ENCODE measurements at places on chromosomes 2 and 18.

- peak; percentile 9 for DNase-seq
Observed at GRCh38 chr2:43032213-43033015, 194.0 kb downstream of the ZFP36L2 start.

DNA sequence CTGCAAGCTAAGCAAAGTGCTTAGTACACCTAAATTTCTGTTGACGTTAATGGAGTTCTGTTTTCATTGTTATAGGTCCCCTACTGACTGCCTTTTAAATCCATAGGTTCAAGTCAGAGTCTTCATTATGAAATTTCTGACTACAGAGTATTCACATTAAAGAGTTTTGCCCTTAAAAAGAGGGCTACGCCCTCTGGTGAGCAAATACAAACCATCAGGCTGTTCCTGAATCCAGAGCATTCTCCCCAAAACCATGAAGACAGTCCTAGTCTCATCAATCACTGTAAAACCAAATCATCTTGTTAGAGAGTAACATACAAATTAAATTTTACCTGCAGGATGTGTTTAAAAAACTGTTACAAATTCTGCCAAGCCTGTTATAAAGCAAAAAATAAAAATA is 1091.7 kb downstream of the TDRD15 start:
- DNase-seq, result no peak

- DNase-seq, result peak; percentile 28
Observed at GRCh38 chr2:46116553-46116991, 180.6 kb upstream of the EPAS1 start.

DNA sequence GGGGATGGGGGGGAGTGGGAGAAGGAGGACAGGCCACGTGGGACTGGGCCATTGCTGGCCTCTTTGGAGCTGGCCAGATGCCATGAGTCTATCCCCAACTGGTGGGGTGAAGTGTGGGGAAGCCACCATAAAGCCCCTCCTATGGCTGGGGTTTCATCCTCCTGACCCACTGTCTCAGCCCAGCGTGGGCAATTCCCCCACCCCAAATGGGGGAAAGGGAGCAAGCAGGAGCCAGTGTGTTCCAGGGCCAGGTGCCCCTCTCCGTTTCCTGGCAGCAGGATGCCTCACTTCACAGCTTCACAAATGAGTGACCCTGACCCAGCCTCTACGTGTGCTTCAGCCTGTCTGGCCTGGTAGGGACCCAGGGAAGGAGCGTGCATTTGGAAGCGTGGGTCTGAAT is 474.7 kb upstream of the HS6ST1 start:
- DNase-seq, result no peak

DNA sequence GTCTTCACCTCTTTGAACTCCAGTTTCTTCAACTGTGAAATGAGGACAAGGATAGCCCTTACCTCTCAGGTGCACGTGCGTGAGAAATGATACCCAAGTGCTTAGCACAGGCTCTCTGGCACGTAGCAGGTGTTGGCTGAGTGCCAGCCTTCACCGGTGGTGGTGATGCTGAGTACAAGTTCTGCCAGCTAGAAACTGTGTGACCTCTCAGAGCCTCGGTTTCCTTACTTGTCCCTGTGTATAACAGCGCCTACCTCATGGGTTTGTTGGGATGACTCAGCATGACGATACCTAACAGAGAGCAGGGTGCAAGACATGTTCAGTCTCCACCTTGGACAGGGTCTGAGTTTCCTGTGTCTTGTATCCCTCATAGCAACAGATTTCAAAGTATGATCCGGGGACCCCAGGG is 205.1 kb downstream of the TNS1 start:
- DNase-seq, result no peak

DNA sequence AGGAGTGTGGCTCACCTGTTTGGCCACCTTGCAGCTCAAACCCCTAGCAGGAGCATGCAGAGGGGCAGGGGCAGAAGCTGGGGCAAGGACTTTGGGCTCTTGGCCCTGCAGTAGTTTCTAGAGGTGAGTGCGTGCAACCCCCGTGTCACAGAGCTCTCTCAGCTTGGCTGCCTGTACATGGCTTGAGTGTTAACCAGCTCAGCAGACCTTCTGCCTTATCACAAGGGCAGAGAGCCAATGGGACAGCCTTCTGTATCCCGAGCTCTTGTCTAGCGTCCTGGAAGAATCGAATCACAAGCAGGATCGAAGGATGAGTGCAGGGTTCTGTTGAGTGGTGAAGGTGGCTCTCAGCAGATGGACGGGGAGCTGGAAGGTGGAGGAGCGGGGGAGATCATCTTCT is 120.3 kb upstream of the TMEM18 start:
- no peak for DNase-seq

DNA sequence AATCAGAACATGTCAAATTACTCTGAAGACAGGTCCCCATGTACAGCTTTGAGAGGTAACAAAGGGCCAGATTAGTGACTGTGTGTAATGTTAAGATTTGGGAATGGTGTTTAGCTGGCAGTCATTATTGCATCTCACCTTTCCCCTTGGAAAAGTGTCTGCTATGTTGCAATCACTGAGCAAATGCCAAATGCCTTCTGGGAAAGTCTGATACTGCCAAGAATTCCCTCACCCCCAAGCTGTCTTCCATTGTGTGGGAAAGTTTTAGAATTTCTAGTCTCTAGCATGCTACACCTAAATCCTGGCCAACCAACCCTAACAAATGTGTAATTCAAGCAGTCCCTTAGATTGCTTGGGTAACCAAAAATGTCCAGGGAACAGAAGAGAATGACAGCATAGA is 13.6 kb upstream of the PELI1 start:
- DNase-seq, result no peak

GRCh38 chr2:176427549-176427948 is 158.3 kb downstream of the MTX2 start:
- DNase-seq, result no peak

- peak; percentile 32 for DNase-seq
Observed at GRCh38 chr2:162123806-162124758, 28.0 kb downstream of the GCG start.

DNA sequence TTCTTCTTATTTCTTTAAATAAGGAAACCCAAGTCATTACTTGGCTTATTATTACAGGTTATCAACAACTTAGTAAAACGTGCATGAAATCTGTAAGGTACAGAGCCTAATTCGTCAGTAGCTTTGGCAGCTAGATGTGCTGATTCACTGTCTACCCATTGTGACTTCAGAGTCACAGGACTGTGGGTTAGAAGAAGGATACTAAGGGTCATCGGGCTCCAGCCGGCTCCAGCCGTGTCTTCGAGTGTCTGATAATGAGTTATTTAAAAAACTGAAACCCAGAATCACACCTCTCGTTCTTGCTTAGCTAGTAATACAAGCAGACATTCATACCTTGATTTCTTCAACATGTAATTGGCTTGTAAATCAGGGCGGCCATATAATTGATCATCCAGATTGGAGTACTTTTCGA is 170.5 kb downstream of the FMNL2 start:
- no peak for DNase-seq

GRCh38 chr2:150476809-150477302 is 10.6 kb downstream of the RND3 start:
- DNase-seq, result no peak

DNA sequence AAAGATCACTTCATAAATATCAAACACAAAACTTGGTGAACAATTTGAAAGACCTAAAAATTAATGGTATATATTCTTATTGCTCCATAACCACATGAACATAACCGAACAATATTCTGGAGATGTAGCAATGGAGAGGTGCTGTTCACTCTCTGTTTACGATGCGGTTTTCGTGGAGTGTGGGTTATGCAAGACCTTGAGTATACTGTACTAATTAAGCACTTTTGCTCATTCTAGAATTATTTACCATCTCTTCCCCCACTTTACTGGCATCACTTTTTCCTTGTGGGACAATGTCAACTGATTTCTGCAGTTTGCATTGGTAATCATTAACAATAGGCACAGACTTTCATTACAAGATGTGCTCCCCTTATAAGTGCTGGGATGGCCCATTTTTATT is 97.6 kb downstream of the RAPH1 start:
- no peak for DNase-seq

DNA sequence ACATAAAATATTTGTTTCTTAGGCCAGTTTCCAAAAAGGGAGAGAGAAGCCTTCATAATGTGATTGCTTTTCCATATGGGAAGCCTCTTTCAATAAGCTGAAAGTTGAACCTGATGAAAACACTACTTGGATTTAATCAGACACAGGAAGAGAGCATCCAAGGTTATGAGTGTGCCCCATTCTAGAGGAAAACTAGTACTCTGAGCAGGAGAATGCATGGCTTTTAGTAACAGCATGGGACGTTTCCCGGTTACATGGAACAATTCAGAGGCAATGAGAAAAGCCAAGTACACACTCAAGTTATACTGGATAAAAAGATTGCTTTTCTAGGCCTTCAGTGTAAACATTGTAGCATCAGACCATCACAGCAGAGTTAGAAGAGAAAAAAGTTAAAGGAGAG is 315.8 kb downstream of the ZNF516 start:
- DNase-seq, result no peak

GRCh38 chr2:121386707-121387106 is 101.7 kb upstream of the TFCP2L1 start:
- DNase-seq, result no peak

- DNase-seq, result no peak
Observed at GRCh38 chr2:118168615-118169014, 80.3 kb downstream of the INSIG2 start.

- DNase-seq, result peak; percentile 66
Observed at GRCh38 chr18:3281456-3282400, 19.8 kb downstream of the MYL12B start.

- no peak for DNase-seq
Observed at GRCh38 chr18:74333091-74333490, 17.5 kb downstream of the C18orf63 start.

GRCh38 chr2:135986507-135986906 is 1.1 kb upstream of the DARS1 start:
- DNase-seq, result no peak

DNA sequence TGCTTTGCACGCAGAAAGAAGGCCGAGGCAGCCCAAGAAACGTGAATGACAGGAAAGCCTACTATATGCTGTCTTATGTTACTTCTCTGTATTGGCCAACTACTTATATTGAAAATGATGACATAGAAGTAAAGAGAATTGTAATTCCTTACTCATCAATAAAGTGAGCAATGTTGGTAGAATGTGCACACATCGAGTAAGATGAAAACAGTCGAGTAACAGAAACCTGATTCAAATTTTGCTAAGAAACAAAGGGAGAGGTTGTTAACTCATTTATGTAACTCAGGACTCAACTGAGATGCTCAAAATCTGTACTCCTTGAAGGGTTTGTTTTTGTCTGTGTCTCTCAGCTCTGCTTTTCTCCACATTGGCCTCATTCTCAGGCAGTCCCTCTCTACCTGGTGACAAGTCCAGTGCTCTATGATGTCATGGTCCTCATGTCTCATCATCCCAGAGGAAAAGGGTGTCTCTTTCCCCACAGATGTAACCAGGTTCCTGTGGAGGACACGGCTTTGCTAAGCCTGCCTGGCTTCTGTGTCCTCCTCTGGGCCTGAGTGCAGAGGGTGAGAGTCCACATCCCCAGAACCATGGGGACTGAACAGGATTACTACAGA is 30.3 kb upstream of the CCDC93 start:
- DNase-seq, result no peak

DNA sequence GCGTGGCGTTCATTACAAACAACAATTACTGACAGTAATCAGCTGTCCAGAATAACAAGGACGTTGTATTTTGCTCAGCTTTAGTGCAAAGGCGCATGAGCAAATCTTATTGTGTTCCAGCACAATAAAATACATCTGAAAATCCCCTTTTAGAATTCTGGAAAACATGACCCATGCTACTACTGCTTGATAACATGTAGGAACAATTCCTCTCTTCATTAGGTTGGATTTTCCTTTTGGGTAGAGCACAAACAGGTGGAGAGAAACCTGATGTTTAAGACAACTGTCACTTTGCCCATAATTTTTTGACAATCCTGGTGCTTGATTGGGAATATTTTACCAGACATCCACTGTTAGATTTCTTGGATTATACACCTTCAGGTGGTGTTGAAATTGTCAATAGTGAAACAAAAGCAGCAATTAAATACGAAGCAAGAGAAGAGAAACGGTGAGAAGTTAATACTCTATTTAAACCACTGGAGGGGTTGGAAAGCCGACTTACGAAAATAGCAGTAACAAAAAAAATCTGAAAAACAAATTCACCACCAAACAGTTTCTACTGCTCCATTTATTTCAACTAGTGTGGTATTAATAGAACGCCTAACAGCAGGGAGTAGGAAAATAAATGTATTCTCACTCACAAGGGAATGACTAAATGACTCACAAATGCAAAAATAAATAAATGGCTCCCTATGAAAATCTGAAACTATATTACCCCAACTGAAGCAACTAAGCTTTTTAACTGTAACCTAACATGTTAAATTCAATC is 102.7 kb downstream of the CPO start:
- DNase-seq, result peak; percentile 36

GRCh38 chr2:97708608-97709007 is 4.8 kb upstream of the ZAP70 start:
- no peak for DNase-seq

GRCh38 chr2:19722531-19722971 is 179.2 kb downstream of the TTC32 start:
- DNase-seq, result peak; percentile 32

DNA sequence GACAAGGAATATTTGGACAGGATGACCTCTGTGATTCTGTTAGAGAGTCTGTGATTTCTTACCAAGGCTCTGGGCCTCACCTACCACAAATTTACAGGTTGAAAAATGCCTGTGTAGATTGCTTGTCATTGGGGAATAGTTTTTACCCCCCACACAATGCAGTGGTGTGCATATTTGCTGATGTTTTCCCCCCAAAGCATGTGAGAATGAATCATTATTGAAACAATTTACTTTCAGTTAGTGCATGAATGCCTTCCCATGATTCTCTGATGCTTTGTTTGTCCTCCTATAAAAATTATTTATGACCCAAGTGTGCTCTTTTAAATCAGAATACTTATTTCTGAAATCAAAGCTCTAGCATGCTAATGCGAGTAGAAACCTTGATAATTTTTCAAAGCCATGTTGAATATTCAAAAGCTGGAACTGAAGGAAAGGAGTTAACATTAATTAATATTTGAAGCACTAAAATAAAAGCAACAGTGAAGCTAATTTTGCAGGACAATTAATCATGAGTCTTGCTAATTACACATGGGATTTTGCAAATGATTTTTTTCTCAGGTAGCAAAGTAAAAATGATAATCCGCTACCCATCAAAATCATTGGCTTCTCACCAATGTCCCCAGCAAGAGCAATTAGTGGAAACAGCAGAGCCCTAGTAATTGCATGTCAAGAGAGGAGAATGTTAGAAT is 361.2 kb upstream of the HNRNPA3 start:
- no peak for DNase-seq

DNA sequence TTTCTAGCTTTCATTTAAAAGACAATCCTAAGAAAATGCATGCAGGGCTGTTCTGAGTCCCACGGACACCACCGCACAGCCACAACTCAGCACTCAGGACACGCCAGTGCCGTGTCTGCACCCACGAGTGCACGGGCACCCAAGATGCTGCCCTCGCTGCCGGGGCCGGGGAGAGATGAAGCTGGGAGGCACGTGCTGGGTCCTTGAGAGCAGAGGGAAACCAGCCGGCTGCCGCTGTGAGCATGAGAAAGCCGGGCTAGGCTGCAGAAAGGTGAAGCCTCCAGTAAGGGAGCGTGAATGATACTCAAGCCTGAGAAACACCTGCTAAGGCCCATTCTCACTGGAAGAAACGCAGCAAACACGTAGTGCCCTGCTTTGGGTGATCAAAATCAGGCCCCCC is 4.8 kb downstream of the COPS9 start:
- DNase-seq, result no peak

Data from stromal cell of bone marrow (primary cell).